ENCODE measurements at places on chromosomes 7 and 10. TPM values are rescaled to one million over a fixed set of nuclear protein-coding genes. Genes with fewer than 3 reads are reported as not detected.

DNA sequence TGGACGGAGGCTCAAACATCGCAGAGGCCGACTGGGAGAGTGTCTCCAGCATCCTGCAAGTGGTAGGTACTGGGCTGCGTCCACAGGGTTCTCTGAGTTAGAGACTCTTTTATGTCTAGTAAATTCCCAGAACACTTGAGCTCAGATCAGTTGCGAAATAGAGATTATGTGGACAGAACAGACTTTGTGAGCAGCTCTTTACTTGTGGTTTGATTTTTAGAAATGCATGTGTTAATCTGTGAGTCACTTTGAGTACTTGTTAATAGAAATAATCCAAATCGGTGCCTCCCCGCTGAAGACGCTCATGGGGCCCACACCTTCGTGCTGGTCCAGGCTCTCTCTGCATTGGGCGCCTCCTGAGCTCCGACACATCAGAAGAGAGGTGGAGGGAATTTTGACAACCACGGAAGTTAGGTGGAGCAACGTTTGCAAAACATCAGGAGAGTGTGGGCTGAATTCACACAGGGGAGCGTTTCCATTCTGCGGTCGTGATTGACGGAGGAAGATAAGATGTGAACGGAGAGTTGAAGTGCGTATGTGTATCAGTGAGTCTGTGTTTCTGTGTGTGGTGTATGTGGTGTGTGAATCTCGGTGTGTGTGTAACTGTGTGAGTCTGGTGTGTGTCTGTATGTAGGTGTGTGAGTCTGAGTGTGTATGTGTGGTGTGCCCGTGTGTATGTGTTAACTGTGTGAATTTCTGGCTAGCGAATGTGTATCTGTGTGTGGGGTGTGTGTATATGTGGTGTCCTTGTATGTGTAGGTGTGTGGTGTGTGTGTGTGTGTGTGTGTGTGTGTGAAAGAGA is 32.1 kb downstream of the PFKP start:
- DNase-seq, result no peak

MMP21 gene
- 0.09 TPM for polyA plus RNA-seq

DNA sequence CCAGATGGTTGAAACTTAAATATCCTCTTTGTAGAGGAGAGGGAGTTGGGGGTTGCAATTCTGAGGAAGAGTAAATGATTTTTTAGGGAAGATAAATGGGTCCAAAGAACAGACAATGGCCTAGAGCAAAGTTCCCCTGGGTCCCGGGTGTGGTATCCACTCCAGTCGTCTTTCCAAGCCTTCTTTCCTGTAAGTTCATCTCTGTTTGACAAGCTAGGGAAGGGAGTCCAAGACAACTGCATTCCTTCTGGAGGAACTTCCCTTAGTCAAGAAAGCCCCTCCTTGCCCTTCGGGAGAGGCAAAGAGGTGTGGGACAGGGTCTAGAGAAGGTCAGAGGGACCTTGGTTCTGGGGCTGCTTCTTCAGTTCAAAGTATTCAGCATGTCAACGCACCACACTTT is 33.4 kb downstream of the C10orf71 start:
- no peak for DNase-seq

- DNase-seq, result no peak
Observed at GRCh38 chr10:33041783-33042437, 83.9 kb upstream of the ITGB1 start.

DNA sequence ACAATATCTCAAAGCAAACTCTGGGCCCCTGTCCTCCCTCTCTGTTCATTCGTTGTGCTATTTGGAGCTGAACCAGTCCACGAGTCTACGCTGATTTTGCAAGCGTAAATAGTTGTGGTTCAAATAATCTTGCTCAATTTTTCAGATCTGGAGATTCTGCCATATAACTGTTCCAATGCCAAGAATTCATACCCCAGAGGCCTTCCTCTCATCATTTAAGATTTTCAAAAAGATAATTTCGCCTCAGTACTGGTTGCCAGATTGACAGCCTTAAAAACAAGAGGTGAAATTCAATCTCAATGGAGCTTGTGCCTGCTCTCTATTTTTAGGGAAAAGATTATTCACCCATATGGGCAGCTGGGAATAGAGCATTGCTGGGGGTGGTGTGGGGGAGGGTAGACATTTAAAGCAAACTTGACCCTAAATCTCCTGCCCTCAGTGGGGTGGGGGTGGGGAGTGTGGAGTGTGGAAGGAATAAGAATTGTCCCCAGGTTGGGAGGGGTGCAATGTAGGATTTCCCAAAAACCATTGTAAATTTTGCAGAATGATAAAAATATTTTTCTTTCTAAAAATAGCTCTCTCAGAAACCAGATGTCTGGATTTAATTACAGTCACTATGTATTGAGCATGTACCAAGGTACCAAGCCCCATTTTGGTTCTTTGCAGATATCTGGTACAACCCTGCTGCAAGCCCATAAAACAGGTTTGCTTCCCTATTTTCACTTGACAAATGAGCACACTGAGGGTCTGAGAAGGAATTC is 104.7 kb upstream of the EEPD1 start:
- DNase-seq, result no peak

RSPH10B gene
- 0.54 TPM for polyA plus RNA-seq

- DNase-seq, result no peak
Observed at GRCh38 chr7:158782761-158783401, 46.4 kb downstream of the ESYT2 start.

PIP gene
- polyA plus RNA-seq, result not detected

DNA sequence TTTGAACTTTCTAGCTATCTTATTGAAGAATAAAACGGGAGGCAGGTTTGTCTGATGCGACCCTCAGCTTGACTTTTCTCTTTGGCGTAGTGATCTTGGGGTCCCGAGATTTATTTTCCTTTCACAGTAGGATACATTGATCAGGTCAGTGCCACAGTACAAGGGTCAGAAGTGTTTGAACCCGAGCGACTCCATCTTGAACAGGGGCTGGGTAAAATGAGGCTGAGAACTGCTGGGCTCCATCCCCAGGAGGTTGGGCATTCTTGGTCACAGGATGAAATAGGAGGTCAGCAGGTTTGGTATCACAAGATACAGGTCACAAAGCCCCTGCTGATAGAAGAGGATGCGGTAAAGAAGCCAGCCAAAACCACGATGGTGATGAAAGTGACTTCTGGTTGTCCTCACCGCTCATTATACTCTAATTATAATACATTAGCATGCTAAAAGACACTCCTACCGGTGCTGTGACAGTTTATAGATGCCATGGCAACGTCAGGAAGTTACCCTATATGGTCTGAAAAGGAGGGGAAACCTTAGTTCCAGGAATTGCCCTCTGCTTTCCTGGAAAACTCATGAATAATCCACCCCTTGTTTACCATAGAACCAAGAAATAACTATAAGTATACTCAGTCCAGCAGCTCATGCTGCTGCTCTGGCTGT is 3.0 kb upstream of the TECPR1 start:
- no peak for DNase-seq

GRCh38 chr7:75663302-75663907 is 75.3 kb downstream of the HIP1 start:
- DNase-seq, result peak; percentile 52

DNA sequence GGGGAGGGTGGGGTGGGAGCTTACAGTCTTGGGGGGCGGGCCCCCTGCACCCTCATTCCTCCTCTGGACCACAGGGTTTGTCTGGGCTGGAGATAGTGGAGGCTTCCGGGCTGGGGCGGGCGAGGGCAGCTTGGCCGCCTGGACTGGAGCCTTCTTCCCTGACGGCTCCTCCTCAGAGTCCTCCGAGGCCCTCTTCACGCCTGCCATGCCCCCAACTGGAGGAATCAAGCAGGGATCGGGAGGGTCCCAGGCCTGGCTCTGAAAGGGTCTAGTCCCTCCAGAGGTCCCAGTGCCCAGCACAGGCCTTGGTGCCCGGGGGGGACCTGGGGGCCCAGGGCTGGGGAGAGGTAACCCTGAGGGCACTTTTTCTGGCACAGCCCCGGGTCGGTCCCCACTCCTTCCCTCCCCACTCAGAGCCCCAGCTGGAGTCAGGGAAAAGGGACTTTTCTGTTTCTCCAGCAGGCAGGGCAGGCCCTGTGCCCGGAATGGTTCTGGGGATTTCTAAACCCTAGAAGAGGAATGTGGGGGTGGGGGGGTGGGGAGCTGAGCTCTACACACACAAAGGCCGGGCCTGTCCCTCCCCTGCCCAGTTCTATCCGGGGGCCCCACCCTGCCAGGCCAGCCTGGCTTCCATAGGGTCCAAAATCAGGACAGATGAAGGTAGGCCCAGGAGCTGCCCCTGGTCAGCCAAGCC is 11.6 kb downstream of the MICALL2 start:
- DNase-seq, result no peak

GRCh38 chr7:130960208-130960988 is 226.4 kb upstream of the KLF14 start:
- no peak for DNase-seq

DNA sequence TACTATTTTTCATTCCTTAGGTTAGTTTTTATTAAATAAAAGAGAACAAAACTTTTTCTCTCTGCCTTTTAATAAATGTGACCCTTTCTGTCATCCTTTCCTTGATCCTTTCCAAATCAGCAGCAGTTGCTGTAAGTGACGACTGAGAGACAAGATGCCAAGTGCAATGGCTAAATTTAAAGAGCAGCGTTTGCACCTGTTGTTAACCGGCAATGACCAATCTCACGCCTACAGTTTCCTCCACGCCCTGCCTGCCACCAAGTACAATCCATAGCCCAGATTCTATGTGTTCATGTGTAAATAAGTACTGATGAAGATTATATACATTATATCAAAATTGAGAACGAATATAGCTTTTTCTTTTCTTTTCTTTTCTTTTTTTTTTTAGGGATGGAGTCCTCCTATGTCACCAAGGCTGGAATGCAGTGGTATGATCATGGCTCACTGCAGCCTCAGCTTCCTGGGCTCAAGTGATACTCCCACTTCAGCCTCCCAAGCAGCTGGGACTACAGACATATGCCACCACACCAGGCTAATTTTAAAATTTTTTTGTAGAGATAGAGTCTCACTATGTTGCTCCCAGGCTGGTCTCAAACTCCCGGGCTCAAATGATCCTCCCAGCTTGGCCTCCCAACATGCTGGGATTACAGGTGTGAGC is 6.5 kb upstream of the MCU start:
- no peak for DNase-seq

- DNase-seq, result no peak
Observed at GRCh38 chr7:98120559-98120958, 13.9 kb downstream of the LMTK2 start.

DNA sequence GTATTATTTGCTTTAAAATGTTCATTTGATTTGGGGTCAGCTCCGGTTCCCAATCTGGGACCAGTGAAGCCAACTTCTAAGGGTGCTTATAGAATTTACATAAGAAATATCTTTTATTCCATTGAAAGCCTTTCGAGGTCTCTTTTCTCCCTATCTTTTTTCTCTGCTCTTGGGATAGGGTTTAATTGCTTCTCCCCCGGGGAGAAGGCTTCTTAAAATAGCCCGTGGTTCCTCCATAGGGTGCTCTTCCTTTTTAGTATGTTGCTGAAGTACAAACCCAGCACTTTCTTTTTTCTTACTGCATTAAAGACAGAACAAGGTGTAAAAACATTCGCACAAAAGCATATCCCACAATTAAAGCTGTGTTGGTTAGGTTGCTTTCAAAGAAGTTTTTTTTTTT is 107.5 kb downstream of the POU6F2 start:
- DNase-seq, result no peak

Measured in spleen (tissue), 13 donors.